ENCODE measurements at places on chromosomes 4 and X.

- no peak for DNase-seq
Measured at GRCh38 chrX:18468599-18468998, 43.2 kb downstream of the CDKL5 start.

GRCh38 chr4:27568236-27568951 is 707.8 kb downstream of the STIM2 start:
- DNase-seq: no peak

GRCh38 chr4:161404346-161405110 is 759.3 kb downstream of the FSTL5 start:
- no peak for DNase-seq

DNA sequence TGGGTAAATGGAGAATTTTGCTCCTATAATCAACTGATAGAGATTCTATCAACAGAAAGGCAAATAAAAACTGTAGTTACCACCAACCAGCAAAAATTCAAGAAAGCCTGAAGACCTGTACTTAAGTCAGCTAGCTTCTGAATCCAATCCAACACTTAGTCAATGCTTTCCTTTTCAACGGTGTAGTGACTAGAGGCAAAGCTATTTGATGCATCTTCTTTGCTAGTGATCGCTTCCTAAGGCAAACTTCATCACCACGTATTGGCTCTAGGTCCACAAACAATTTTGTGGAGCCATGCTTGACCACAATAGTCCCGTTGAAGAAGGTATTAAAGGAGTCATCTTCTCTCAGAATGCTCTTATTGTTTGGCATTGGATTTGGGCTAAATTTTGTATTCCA is 25.0 kb upstream of the UBA6 start:
- no peak for DNase-seq

DNA sequence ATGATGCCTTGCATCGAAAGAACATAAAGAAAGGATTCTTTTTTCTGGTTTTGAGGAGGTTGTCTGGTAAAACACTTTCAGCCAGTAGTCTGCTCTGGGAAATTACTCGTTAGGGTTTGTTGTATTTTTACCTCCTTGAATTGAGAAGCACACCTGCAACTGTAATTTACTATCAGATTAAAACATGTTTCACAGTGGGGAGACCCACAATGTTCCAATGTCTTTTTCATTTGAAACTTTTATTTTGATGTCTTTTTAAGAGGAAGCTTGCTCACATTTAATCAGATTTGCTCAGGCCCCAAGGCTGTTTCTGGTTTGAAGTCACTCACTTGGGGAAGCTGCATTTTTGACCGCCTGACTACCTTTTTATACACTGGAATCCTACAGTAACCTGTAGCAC is 12.0 kb downstream of the TMEM154 start:
- no peak for DNase-seq

- DNase-seq: no peak
Measured at GRCh38 chr4:183760326-183760725, 101.2 kb downstream of the TRAPPC11 start.

DNA sequence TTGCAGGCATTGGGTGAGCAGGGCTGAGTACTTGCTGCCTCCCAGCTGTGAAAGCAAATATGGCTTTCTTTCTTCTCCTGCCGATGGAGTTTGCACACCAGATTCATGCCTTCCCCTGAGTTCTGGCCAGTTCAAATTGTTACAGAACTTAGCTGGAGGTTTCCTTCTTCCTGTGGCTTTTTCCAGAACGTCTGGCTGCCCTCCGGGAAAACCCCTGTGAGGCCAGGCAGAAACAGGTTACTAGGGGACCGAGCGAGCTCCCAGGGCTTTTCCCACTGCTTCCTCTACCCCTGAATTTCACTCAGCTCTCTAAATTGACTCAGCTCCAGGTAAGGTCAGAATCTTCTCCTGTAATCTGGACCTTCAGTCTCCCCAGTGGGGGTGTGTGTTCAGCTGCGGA is 482.4 kb downstream of the C4orf33 start:
- DNase-seq: no peak

DNA sequence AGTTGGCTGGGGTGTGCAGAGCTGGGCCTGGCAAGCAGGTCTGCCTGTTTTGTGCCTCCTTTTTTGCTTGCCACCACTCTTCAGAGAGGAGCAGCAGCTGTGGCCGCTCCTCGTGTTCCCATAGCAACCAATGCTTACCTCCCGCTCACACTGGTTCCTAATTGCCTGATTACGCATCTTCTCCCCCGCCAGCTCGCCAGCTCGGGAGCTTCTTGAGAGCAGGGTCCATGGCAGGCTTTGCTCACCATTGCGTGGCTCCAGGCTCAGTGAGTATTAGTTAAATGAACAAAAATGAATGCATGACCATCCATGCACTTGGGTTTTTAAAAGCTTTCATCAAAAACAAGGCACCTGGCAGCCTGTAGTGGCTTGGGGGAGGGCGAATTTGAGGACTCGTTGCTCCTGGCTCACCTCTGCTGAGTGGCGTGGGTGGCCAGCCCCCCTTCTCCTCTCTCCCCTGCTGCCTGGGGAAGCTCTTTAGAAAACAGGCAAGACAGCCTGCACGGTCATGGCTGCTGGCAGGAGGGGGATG is 14.2 kb upstream of the PJA1 start:
- DNase-seq: peak; percentile 50

DNA sequence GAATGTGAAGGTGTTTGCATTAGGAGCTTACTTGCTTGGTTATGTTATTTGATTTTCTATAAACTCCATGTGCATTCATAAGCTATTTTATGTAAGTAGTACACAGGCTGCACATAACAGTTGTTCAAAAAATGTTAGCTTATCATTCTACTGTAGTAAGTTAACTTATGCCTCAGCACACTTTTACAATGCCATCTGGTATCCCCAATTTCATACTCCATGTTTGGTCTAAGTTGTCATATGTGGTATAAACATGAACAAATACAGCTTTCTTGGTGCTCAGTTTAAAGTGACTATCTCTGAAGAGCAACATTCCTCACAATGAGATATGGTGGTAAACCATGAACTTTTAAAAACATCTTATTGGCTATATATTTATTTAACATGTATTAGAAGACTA is 104.3 kb upstream of the LEF1 start:
- DNase-seq: no peak

DNA sequence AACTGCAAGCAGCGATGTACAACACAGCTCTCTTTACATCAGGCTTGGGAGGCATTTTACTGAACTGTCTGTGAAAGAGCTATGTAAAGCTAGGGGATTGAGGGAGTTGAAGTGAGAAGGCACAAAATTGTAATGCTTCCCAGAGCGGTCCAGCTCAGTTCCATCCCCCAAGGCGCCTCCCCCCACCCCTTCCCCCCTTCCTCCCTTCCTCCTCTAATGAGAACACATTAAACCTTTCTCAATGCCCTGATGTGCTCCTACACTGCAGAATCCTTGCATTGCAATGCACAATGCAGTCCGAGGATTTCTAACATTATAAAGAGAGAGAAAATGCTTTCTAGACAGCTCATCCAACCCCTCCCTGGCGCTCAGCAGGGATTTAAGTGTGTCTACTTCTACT is 73.9 kb downstream of the CXXC4 start:
- DNase-seq: no peak

GRCh38 chr4:1684506-1685234 is 557 bp upstream of the FAM53A start:
- peak; percentile 59 for DNase-seq

DNA sequence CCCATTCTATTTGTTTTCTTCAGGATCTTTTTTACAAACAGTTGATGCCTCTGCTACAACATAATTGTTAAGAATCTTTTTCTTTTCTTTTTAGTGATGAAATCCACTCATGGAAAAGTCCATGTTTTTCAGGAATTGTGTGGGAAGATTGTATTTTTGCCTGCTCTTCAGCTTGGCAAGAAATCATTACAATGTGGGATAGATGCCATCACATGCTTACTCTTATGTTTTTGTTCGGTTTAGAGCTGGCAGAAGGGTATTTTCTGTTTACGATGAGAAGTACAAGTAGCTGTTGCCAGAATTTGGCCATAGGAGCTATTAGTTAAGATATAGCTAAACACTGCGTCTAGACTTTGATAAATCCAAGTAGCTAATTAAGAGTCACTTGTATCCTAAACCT is 2585.3 kb downstream of the ARAP2 start:
- no peak for DNase-seq

GRCh38 chrX:68762766-68763165 is 66.1 kb upstream of the EFNB1 start:
- DNase-seq: no peak

DNA sequence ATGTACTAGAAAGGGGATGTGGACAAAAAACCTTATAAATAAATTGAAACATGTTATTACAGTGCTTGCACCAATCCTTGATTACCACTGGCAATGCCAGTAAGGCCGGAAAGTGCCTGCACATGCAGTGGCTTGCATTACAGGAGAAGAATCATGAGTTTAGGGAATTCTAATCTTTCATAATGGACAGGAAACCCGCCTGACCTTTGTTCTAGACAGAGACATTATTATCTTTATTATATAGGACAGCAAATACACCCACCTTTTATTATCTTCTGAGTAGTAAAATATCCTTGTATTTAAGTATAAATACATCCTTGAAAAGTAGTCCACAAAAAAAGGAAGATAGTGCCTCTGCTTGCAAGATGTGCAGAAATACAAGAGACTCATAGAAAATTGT is 379.9 kb upstream of the LCORL start:
- no peak for DNase-seq

- no peak for DNase-seq
Measured at GRCh38 chr4:2939383-2940243, 23.6 kb downstream of the NOP14 start.

DNA sequence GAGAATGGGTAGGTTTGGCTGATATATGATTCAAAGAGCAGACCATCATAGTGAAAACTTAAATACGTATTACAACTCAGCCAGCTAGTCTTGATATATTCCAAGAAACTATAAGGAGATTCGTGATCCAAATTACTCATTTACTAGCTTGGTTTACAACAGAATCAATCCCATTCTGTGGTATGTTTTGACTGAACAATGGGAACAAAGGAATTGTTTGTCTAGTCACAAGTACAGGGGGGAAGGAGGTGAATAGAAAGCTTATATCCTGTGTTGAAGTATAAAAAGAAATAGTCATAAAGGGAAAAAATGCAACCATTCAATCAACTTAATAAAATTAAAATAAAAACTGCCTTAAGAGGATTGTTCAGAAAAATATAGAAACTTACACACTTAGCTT is 17.0 kb downstream of the C4orf54 start:
- DNase-seq: no peak

DNA sequence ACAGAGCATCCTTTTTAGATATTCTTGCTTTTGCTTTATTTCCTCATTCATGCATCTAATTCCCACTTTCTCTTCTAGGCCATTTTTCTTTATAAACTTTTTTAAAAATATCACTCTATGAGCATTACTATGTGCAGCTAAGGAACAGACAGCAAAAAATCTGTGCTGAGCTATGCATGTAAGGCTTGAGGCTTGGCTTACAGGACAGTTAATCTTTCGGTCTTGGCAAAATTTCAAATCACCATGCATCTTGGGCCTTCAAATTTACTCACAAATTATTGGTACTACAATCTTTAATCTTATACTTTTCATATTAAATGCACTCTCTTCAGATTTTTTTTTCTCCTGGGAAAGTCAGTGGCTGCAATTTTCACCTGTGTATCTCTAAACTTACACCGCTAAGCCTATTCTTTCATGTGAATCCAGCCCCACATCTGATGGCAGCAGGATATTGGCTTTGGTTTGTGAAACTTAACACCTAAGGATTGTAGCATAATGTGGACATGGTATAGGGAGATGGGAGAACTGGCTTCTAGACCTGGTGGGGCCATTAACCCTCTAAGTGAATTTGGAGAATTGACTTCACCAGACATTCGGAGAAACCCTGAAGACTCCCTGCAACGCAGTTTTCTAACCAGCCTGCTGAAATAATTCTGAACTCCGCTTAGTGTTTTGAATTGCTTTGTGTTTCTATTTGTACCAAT is 278.3 kb downstream of the SPRY1 start:
- DNase-seq: no peak

GRCh38 chr4:118732591-118733330 is 47.6 kb downstream of the METTL14 start:
- no peak for DNase-seq

DNA sequence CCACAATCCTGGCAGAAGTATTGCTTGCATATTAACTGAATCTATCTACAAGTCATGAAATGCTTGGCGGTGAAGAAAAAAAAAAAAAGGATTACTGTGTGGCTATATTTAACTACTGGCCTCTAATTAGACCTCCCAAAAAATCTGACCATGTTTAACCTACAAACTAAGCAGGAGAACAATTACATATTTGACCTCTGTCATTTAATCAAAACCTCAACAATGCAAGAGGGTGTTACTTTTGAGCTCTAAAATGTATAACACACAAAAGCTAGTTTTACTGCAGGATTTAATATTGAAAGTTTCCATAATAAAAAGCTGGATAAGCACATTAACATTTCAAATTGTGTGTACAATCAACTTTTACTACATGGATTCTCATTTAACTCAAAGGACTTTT is 1.5 kb downstream of the ITM2A start:
- DNase-seq: no peak

DNA sequence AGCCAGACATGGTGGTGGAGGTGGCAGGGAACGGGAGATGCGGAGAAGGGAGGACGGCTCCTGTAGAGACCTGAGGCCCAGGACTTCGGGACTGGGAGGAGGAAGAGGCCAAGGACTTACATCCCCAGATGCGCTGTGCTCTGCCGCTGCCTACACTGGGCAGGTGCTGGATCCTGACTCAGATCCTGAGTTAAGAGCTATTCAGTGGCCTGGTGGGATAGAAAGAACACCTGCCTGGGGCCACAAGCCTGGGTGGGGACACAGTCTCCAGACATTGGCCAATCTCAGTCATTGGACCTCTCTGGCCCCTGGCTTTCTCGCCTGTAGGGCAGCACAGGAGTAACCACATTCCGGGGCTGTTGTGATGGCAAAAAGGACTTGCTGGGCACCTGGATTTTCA is 10.9 kb upstream of the MSX1 start:
- no peak for DNase-seq

- no peak for DNase-seq
Measured at GRCh38 chrX:131034063-131034462, 24.1 kb upstream of the ARHGAP36 start.

- no peak for DNase-seq
Measured at GRCh38 chr4:174437324-174437723, 85.0 kb downstream of the HPGD start.

All from WERI-Rb-1 (cell line).